ENCODE measurements at places on chromosomes 5 and 9. TPM values are rescaled to one million over a fixed set of nuclear protein-coding genes. Genes with fewer than 3 reads are reported as not detected.

- DNase-seq, result no peak
Measured at GRCh38 chr5:150498501-150498900, 9.4 kb upstream of the NDST1 start.

GRCh38 chr5:175288048-175288621 lies 155.8 kb downstream of the DRD1 start:
- DNase-seq, result no peak

The RNF130 gene
- total RNA-seq, result 84.5 TPM

The FGF18 gene
- total RNA-seq, result 3.4 TPM

- no peak for DNase-seq
Measured at GRCh38 chr9:134376386-134377142, 50.3 kb downstream of the RXRA start.

DNA sequence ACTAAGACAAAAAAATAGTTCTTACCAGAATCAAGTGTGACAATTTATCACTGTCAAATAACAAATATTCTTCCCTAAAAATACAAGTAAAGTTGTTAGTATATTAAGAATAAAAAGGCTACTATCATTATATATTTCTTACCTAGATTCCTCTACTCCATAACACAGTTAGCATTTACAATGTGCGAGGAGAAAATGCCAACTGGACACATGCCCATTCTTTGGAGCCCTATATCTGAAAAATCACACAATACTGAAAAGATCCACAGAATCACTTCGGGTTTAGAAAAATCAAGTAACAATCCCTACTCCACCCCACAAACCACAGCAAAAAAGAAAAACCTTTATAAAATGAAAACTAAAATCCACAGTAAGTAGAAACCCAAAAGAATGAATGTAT lies 70.9 kb downstream of the PKD2L2 start:
- DNase-seq, result no peak

- DNase-seq, result no peak
Measured at GRCh38 chr5:133262690-133263089, 210.9 kb downstream of the HSPA4 start.

- DNase-seq, result no peak
Measured at GRCh38 chr5:167696558-167697314, 594.7 kb upstream of the WWC1 start.

- peak; percentile 90 for DNase-seq
Measured at GRCh38 chr9:124835026-124835557, 18.2 kb upstream of the WDR38 start.

The CETN3 gene
- total RNA-seq, result 16.8 TPM

DNA sequence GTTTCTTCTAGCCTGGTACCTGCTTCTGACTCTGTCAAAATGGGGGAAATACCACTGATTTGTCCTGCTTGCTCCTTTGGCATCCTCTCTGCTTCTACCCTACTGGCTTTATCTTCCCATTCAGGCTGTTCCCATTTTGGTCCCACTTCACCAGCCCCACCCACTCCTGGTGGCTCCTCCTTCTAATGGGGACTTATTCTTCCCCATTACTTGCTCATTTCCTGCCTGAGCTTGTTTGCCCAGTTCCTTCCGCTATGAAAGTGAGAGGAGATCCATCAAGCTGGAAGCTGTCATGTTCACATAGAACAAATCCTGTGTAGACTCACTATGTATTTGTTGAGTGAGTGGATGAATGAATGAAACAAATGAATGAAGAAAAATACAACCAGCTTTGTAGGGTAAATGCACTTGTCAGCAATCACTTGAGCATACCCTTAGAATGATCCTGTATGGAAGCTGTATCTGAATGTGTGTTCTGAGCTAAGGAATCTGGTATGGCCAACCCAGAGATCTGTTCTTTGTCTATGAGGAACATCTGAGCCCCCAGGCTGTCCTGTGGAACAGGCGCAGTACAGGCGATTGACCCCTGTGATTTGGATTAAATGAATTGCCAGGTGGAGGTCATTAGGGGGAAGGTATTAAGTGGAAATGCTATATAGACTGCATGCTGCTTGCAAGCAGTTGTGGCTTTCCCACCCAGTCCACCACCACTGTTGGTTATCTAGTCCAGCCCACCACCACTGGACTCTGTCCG lies 89.5 kb downstream of the APBA1 start:
- peak; percentile 44 for DNase-seq

GRCh38 chr5:180026320-180026719 lies 45.2 kb downstream of the RNF130 start:
- peak; percentile 28 for DNase-seq

- no peak for DNase-seq
Measured at GRCh38 chr5:88729829-88730182, 153.2 kb downstream of the MEF2C start.

The WDR38 gene
- total RNA-seq, result 28.9 TPM

DNA sequence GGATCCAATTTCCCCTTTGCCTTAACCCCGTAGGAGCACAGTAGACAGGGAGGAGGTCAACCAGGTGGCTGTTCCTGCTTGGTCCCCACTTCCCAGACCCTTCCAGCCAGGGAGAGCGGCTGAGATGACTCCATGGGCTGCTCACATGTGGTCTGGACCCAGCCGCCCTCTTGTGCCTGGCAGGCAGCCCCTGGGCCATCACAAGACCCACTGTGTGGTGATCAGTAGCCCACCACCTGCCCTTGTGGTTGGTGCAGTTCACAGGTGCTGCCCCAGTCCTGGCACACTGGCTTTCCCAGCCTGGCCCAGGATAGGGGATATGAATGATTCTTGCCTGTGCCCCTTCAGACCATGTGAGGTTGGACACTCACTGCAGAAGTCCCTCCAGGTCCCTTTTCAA lies 1556.7 kb downstream of the FOXD4L5 start:
- DNase-seq, result no peak

GRCh38 chr5:134982230-134982629 lies 14.5 kb downstream of the CATSPER3 start:
- DNase-seq, result no peak

DNA sequence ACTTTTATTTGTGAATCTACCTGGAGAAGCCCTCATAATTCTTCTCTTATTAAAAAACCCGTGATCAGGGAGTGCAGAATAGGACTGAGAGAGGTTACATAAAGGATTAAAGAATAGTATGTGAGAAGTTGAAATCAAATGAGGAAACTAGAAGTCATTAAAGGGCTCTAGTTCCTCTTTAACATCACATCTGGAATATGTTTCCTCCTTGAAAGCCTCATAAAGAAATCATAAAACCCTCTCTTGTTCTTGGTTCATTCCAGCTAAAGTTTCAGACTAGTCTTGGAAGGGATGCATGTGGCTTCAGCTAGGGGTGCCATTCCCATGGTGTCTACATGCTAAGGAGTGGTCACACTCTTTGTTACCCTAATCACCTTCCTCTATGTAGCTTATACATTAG lies 5.7 kb upstream of the C5orf46 start:
- DNase-seq, result no peak

DNA sequence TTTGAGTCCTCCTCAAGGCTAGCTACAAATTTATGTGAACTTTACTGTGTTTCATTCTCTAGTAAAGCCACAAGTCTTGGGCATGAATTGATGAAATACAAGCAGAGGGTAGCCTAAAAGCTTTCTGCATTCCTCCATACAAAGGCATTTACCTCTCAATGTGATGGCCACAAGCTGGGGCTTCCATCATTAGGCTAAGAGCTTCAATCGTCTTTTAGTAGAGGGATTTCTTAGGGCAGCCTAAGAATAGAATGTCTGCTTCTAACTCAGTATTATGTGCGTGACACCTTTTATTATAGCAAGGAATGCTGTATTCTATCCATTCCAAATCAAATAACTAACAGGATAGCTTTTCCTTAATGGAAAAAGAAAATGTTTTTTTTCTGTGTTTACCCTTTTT lies 3.7 kb downstream of the PLAC8L1 start:
- DNase-seq, result no peak

The ADRA1B gene
- 6.1 TPM for total RNA-seq

- no peak for DNase-seq
Measured at GRCh38 chr9:113540466-113540865, 76.9 kb downstream of the RGS3 start.

DNA sequence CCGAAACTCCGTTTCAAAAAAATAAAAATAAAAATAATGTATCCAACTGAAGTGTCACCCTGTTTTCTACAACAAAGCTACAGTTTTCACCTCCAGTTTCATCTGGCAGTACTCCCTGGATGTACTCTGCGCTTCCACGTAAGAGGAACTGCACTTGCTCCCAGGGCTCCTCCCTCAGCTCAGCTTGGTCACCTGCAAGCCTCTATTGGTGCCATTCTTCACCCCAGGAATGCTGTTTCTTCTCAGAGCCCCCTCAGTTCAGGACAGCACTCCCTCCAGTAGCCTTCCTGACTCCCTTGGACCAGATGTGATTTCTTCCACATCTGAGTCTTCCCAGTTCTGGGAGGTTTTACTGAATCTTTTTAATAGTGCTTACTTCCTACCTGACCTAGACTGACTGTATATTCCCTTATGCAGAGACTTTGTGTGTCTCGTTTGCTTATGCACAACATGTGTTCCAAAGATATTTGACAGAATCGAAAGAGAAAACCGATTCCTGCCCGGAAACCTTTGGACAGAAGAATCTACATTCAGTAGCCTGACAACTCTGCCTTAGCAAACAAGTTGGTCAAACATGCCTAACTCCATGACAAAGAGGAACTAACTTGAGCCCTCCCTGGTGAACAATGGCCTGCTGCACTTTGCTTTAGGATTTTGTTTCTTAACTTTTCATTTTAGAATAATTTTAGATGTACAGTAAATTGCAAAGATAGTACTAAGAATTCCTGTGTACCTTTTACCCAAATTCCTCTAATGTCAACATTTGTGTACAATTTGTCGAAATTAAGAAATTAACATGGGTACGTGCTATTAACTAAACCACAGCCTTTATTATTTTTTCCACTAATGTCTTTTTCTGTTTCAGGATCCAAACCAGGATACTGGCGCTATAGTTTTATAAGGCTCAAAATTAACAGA lies 814 bp downstream of the CCDC125 start:
- peak; percentile 22 for DNase-seq

The PCDHB8 gene
- total RNA-seq, result 3.5 TPM

The SLC36A3 gene
- not detected for total RNA-seq

The EMB gene
- 18.9 TPM for total RNA-seq

The NUTM2G gene
- total RNA-seq, result not detected

The RIOK2 gene
- total RNA-seq, result 18.8 TPM

- DNase-seq, result peak; percentile 24
Measured at GRCh38 chr9:133578524-133579441, 30.4 kb downstream of the FAM163B start.

The SCAMP1 gene
- total RNA-seq, result 45.8 TPM

- DNase-seq, result no peak
Measured at GRCh38 chr5:113771483-113771882, 258.0 kb downstream of the YTHDC2 start.

The TAF1L gene
- not detected for total RNA-seq

GRCh38 chr9:116541402-116541801 lies 145.7 kb upstream of the TRIM32 start:
- DNase-seq, result no peak

The SOX30 gene
- total RNA-seq, result not detected

The PDCD1LG2 gene
- 6.7 TPM for total RNA-seq

DNA sequence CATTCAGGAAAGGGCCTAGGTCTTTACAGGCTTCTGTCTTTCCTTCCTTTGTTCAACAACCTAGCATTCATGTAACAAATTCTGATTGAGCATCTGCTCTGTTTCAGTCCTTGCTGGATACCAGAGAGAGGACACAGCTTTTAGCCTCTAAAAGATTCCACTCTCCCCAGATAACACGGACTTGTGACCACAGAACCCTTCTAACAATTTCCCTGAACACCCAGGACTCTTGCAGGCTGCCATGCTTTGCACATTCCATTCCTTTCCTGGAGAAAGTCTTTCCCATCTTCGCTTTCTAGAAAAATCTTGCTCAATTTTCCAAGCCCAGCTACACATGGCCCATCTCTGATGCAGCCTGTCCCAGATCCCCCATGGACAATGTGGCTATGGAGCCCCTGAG lies 310.9 kb downstream of the ACTL7B start:
- DNase-seq, result no peak

- no peak for DNase-seq
Measured at GRCh38 chr5:77379558-77380061, 112.5 kb downstream of the WDR41 start.

The NRG2 gene
- total RNA-seq, result 3.0 TPM

DNA sequence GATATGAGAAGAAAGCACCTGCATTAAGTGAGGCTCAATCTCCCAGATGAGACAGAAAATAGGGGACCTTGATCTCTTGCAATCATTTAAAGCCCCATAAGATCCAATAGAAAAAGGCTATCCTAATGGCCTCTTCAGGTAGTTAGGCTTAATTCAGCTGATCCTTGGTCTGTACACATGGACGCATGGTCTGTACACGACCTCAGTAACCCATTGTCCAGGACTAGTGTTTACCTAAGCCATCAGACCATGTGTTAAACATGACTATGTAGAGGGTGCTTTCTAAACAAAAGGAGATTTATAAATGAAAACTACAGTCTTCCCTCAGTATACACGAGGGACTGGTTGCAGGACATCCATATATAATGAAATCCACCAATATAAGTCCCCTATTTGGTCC lies 7.5 kb downstream of the MARCHF3 start:
- DNase-seq, result no peak

GRCh38 chr5:33850100-33850594 lies 41.6 kb downstream of the ADAMTS12 start:
- DNase-seq, result no peak

DNA sequence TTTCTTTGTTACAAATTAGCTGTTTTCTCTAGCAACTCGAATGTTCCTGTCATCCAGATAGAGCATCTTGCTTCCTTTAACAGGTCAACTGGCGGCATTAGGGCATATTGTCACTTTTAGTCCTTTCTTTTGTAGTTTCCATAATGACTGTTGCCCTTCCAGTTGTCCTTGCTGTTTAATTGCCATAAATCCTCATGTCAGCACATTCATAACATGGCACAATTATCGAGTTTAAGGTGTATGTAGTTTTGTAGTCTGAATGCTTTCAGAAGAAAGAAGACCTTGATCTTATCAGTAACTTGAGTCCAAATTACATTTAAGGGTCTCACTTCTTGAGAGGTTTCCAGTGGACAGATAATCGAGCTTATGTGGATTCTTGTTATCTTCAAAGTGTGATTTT lies 161.7 kb upstream of the CDH12 start:
- no peak for DNase-seq

- DNase-seq, result peak; percentile 29
Measured at GRCh38 chr5:168291964-168292785, 730 bp downstream of the WWC1 start.

The FRMD3 gene
- total RNA-seq, result 1.5 TPM

GRCh38 chr5:116673453-116673852 lies 98.8 kb upstream of the SEMA6A start:
- no peak for DNase-seq

DNA sequence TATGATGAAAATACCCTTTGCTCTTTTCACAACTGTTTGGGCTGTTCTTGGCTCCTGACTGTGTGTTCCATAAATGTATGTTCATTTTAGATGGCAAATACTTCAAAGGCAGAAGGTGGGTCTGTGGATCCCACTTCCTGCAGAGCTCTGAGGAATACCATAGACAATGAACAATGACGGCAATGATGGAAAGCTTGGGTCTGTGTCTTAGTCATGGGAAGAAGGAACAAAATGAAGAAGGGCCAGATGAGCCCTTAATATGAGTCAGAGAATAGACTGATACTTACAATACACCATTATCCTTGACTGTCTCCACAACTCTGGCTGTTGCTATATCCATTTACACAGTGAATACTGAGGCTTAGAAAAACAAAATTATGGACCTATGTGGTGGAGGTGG lies 126.0 kb downstream of the SLIT3 start:
- no peak for DNase-seq

- no peak for DNase-seq
Measured at GRCh38 chr5:143118222-143118621, 285.3 kb downstream of the NR3C1 start.

The ADAMTSL1 gene
- 36.2 TPM for total RNA-seq

The TAF11L13 gene
- total RNA-seq, result not detected

The PLPPR1 gene
- 8.4 TPM for total RNA-seq

The SLC46A2 gene
- 15.6 TPM for total RNA-seq

The GOLPH3 gene
- 81.4 TPM for total RNA-seq

The FAM81B gene
- total RNA-seq, result 13.7 TPM

Measured in lung (tissue), 17 donors.